ENCODE measurements at places on chromosomes 5 and 9.

- DNase-seq, result no peak
Measured at GRCh38 chr5:134969166-134969565, 1.5 kb downstream of the CATSPER3 start.

DNA sequence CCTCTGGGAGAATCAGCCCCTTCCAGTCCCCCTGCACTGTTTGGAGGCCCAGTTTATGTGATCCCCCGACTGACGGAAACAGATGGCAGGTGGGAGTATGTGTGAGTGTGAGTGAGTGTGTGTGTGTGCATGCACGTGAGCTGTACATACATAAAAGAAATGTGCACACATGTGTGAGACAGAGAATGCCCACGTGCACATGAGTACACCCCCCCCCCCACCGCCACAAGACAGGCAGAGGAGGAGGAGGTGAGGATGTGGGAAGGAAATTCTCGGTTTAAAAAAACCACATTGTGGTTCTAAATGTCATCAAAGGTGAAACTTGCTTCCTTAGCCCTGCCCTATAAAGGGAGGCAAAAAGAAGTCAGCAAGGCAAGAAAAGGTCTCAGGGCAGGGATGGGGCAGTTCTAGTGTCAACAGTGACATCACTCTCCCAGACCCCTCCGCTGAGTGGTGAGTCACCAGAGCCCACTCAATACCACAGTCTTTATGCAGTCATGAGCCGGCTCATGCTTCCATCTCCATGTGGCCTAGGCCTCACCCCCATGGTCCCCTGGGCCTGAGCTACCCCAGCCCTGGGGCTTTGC lies 79.2 kb upstream of the HSPA9 start:
- no peak for DNase-seq

GRCh38 chr5:72291601-72292000 lies 28.4 kb downstream of the MRPS27 start:
- no peak for DNase-seq

DNA sequence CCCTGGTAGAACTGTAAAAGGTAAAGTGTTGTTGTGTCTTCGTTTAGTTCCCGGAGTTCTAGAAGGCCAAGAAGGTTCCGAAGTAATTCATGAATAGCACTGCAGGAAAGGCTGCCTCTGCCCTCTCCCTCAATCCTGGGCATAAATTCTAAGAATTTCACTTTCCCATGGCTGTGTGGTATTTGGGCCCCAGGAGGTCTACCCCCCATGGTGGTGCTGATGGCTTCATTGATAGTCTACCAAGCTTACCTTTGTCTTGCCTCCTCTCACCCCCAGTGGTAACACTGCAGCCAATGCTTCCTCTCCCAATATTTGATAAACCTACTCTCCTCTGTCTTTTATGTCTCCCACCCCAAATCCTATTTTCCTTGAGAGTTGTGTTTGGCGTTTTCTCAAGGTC lies 39.5 kb downstream of the ADAMTS16 start:
- no peak for DNase-seq

DNA sequence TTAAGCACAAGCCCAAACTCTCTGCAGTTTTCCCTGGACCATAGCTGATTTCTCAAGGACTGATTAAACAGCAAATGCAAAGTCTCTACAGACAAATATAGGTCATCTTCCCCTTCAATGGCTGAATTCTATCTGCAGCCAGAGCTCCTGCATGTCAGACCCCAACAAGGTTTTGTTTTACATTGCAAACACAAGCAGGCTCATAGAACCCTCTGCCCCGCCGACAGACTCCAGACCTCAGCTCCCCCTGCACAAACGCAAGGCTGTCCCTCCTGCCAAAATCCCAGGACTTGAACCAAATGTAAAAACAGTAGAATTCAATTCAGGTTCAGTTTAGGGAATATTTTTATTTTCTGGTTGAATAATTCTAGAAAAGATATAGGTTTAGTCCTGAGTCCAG lies 526.7 kb upstream of the TRPC7 start:
- DNase-seq, result no peak

DNA sequence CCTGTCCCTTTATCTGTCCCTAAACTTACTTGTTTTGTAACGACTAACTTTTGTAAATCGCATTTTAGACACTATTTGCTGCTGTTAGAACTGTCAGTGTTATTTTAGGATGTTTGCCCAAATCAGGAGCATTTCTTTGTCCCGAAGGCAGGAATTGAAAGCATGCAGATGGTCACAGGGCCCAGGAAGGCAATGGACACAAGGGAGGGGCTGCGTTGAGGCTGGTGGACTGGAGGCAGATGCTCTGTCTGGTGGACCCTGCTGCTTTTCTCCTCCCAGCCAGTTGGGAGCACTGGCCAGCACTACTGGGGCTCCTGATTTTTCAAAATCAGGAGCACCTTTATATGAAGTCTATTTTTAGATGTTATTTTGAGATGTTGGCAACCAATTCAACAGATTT lies 31.7 kb downstream of the DOCK2 start:
- DNase-seq, result no peak

DNA sequence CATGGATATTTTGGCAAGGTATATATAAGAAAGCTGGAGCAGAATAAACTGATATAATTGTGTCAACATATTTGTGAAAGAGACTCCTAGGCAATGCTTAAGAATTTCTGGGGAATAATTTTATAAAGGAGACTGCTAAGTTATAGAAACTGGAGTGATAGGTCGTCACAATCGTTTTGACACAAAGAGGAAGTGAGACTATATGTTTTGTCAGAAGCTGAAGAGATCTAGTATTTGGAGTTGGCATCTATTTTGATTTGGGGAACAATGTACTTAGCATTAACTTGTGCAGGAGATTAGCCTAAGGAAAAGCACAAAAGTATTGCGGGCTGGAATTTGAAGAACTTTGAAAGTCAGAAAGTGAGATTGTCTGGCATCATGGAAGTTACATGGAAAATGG lies 582.5 kb downstream of the TAF11L14 start:
- no peak for DNase-seq

DNA sequence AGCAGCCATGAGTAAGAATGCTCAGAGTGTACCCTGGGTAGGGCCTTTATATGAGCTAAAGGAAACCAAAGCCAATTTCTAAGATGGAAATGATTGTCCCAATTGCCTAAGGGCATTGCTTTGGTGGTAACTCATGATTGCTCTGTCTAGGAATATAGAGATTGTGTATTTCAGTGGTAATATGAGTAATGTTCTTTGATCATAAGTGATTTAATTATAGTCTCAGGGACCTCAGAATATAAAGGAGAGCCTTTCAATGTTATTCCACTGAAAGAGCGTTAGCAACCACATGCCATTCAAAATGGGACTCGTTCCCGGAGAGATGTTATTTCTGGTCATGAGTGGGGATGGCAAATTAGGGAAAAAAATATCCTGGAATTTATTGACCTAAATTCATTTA lies 340.5 kb downstream of the ARHGEF28 start:
- no peak for DNase-seq

DNA sequence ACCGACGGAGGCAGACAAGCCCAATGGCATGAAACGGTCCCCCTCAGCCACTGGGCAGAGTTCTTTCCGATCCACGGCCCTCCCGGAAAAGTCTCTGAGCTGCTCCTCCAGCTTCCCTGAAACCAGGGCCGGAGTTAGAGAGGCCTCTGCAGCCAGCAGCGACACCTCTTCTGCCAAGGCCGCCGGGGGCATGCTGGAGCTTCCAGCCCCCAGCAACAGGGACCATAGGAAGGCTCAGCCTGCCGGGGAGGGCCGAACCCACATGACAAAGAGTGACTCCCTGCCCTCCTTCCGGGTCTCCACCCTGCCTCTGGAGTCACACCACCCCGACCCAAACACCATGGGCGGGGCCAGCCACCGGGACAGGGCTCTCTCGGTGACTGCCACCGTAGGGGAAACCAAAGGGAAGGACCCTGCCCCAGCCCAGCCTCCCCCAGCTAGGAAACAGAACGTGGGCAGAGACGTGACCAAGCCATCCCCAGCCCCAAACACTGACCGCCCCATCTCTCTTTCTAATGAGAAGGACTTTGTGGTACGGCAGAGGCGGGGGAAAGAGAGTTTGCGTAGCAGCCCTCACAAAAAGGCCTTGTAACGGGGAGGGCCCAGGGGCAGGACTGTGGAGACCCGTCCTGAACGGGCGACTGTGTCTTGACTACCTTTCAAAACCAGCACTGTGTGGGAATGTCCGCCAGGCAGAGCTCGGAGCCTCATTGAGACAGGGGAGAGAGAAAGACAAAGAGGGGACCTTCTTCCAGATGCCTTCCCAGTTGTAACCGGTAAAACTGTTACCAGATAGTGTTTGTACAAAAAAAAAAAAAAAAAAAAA lies 29.9 kb downstream of the CD180 start:
- peak; percentile 60 for DNase-seq

- no peak for DNase-seq
Measured at GRCh38 chr5:129110742-129111141, 16.2 kb downstream of the ISOC1 start.

GRCh38 chr5:168227973-168228615 lies 63.4 kb upstream of the WWC1 start:
- no peak for DNase-seq

GRCh38 chr9:29514862-29515261 lies 1941.6 kb upstream of the C9orf72 start:
- DNase-seq, result no peak

DNA sequence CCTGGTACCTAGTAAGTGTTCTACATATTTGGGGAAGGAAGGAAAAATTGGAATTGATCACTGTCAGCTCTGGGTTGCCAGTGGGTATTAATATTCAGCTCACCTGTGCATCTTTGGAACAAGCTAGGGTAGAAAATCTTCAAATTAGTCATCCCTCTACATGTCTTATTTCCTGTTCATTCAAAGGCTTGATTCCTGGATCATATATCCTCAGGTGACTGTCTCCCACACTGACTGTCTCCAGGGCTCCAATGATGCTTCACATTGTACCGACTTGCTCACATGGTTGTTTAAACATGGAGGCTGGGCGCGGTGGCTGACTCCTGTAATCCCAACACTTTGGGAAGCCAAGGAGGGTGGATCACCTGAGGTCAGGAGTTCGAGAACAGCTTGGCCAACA lies 11.6 kb upstream of the SUSD1 start:
- no peak for DNase-seq

- no peak for DNase-seq
Measured at GRCh38 chr5:13034061-13034460, 910.4 kb downstream of the DNAH5 start.

GRCh38 chr9:117205806-117206205 lies 209.1 kb downstream of the ASTN2 start:
- no peak for DNase-seq

DNA sequence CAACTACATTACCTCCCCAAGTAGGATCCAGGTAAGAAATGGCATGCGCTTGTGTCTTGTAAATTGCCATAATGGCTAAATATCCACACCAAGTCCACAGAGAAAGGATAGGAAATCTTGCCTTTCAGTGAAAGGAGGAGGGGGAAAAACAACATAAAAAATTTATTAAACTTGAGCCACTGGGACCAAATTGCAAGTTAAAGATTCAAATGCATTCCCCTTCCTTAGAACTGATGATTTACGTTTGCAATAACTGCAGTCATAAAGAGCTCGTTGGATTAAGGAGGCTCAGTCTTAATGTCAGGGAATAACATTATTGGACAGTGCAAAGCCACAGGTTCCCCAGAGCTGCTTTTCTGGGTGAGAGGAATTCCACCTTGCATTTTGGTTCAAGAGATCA lies 92.6 kb upstream of the SARDH start:
- DNase-seq, result no peak

- no peak for DNase-seq
Measured at GRCh38 chr5:80238778-80239679, 16.8 kb downstream of the SERINC5 start.

DNA sequence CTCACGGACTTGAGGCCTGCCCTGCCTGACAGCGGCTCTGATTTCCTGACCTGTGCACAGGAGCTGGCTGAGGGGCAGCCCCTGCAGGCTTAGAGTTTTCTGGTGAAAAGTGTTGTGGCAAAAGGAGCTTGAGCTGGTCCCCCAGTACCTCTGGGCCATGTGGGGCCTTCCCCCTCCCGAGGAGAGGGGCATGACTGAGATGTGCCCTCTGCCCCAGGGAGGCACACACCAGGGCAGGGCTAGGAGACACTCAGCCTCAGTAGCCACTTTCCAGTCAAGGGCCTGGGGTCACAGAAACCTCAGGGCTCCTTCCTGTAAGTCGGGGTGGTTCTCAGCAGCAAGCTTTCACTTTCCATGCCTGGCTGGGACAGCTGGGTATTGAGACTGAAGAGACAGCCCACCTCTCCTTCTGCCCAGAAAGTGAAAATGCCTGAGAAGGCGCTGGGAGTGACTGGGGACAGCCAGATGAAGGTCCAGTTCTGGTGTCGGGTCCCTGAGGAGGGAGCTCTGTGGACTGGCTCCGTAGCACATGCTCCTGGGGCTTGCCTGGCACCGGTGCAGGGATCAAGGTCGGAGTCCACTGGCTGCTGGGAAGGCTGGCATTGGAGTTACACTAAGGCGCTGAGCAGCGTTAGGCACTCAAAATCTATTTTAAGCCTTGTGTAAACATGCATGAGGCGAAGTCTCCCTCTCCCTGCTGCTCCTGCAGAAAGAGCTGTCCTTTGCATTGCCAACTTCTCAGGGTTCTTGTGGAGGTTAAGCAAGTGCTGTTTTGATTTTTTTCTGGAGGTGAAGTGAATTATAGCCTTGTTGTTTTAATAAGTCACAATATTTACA lies 394.9 kb downstream of the GADD45G start:
- peak; percentile 68 for DNase-seq

- peak; percentile 11 for DNase-seq
Measured at GRCh38 chr5:116032094-116032517, at the start of gene ARL14EPL. Gene ARL14EPL, plus strand, starts transcription at chr5:116032472. Its CDS starts 18,994 bp downstream, at chr5:116051466.

GRCh38 chr5:105740242-105740641 lies 1930.5 kb downstream of the EFNA5 start:
- DNase-seq, result no peak

DNA sequence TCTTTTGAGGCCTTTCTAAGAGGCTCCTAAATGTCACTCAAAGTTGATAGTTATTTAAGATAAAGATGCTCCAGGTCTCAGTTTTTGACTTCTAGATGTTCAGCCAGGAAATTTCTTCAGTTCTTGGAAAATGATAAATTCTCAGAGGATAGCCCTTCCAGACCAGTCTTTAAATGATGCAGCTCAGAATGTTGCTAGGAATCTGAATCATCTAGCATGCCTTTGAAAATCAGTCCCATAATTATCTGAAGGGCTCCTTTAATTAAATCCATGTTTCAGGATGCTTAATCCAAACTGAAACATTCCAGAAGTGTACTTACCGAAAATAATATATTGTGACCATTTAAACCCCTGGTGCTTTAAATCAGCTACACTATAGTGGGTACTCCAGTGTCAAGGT lies 107.5 kb upstream of the FBN2 start:
- DNase-seq, result no peak

GRCh38 chr9:126619361-126620135 lies 5.8 kb downstream of the LMX1B start:
- DNase-seq, result no peak
